ENCODE measurements at places on chromosomes 1 and 21. TPM values are rescaled to one million over a fixed set of nuclear protein-coding genes. Genes with fewer than 3 reads are reported as not detected.
A peak's percentile ranks its signal among the peaks of the same experiment; 100 is the strongest.

The CFHR4 gene
- not detected for total RNA-seq

GRCh38 chr1:210989905-210990304, 144.0 kb downstream of the KCNH1 start:
- H3K27me3 ChIP-seq: no peaks in the 10 kb centered on the region
- no peak overlapping the region for H3K27ac ChIP-seq
- no peaks in the 10 kb centered on the region for H3K4me1 ChIP-seq
- no peak overlapping the region for H3K4me3 ChIP-seq

The TFF3 gene
- 11.4 TPM for total RNA-seq

- H3K27ac ChIP-seq: no peak overlapping the region
- no peak overlapping the region for H3K4me3 ChIP-seq
- H3K27me3 ChIP-seq: no peaks in the 10 kb centered on the region
- H3K36me3 ChIP-seq: no peaks in the 10 kb centered on the region
- no peak for DNase-seq
Observed at GRCh38 chr1:216563087-216563486, 139.8 kb upstream of the USH2A start.

DNA sequence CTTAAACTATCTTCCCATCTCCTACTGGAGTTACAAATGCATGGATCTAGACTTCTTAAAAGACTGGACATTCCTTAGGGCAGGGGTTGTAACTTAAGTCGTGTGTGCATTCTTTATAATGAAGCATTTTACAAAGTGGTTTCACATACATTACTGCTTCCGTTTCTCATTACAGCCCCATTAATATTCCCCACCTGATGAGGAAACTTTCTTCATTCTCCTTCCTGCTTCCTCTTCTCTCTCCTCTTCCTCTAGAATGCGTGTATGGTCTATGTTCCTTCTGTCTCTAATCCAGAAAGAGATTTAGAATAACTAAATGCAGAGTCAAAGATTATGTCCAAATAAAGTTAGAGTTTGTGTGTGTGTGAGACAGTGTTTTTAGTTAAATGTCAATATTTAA, 1.8 kb upstream of the CAP1 start:
- H3K27ac ChIP-seq: peak overlapping the region; percentile 99
- no peak overlapping the region for H3K4me3 ChIP-seq
- H3K4me1 ChIP-seq: peaks cover 23% of the 10 kb centered on the region
- H3K36me3 ChIP-seq: no peaks in the 10 kb centered on the region
- no peaks in the 10 kb centered on the region for H3K27me3 ChIP-seq

DNA sequence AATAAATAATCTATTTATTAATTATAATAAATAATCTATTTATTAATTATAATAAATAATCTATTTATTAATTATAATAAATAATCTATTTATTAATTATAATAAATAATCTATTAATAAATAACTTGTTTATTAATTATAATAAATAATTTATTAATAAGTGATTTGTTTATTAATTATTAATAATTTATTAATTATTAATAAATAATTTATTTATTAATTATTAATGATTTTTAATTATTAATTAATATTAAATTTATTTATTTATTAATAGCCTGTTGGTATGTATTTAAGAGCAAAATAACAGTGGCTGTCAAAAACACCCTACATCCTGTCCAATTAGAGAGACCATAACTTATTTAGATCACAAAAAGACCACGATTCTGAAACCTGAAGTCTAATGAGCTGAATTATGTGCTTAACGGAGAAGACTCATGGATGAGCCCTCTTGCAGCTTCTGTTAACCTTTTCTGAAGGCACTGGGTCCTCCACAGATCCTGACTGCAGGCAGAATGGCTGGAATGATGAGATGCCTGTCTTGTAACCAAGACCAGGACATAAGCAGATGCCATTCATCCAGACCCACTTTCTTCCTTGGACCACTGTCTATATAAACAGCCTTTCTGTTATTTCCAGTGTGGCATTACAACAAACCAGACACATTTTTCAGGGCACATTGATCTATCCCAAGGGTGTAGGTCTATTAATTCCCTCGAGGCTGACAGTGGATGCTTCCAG, 134.2 kb downstream of the SETD4 start:
- no peak overlapping the region for H3K27ac ChIP-seq
- DNase-seq: no peak
- H3K4me3 ChIP-seq: no peak overlapping the region

The BARHL2 gene
- total RNA-seq: not detected
